Mesothelial cell of epicardium (in vitro differentiated cells): ENCODE measurements at places on chromosomes 12 and 14. TPM values are rescaled to one million over a fixed set of nuclear protein-coding genes. Genes with fewer than 3 reads are reported as not detected.
A peak's percentile ranks its signal among the peaks of the same experiment; 100 is the strongest.

GRCh38 chr12:13345722-13346121 is 149.2 kb downstream of the EMP1 start:
- DNase-seq = no peak

GRCh38 chr14:36580856-36581831 is 1.3 kb downstream of the NKX2-8 start:
- no peak for DNase-seq

CMA1 gene
- total RNA-seq = not detected in 3 replicates

GRCh38 chr12:118456741-118457140 is 80.4 kb downstream of the SUDS3 start:
- no peak for DNase-seq

- no peak for DNase-seq
Observed at GRCh38 chr12:93055221-93055620, 126.1 kb upstream of the EEA1 start.

GRCh38 chr12:91309450-91309849 is 126.8 kb upstream of the DCN start:
- DNase-seq = no peak

GRCh38 chr12:77855548-77855947 is 24.9 kb downstream of the NAV3 start:
- no peak for DNase-seq

DNA sequence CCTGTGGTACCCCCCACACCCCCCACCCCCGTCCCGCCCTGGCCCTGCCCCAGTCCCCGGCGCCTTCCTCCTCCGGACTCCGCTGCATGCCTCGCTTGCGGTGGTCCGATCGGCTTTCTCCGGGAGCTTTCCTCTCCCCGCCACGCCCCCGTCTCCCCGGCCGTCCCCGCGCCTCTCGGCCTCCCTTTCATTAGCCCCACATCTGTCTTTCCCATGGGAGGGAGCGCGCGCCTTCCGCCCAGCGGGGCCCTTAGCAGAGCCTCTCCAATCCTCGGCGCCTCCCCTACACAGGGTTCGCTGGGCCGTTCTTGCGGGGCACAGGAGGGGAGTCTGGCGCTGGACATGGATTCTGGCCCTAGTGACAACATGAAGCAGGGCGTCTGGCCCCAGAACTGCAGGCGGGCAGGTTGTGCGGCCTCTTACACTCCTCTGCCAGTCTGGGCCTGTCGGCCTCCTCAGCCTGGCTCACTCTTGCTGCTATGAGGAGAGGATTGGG is 1.5 kb upstream of the EFS start:
- peak; percentile 75 for DNase-seq

- DNase-seq = no peak
Observed at GRCh38 chr14:88063811-88064210, 58.9 kb downstream of the GPR65 start.
